ENCODE measurements at places on chromosomes 4 and X.

DNA sequence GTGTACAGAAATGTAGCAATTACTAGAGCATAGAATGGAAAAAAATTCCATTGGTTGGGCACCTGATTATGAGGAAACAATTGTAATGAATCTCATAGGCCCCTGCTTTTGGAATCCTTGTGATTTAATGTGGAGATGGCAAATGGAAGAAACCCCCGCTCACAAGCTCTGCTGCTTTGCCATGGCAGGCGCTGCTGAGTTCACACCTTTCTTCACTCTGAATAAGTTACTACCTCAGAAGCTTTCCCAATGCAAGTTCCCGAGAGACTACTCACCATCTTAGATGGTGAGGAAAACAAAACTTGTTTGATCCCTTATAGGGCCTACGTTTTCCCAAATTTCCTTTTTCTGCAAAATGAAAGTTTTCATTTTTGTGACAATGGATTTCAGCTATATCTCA lies 266.6 kb upstream of the TAPT1 start:
- no peak for DNase-seq

DNA sequence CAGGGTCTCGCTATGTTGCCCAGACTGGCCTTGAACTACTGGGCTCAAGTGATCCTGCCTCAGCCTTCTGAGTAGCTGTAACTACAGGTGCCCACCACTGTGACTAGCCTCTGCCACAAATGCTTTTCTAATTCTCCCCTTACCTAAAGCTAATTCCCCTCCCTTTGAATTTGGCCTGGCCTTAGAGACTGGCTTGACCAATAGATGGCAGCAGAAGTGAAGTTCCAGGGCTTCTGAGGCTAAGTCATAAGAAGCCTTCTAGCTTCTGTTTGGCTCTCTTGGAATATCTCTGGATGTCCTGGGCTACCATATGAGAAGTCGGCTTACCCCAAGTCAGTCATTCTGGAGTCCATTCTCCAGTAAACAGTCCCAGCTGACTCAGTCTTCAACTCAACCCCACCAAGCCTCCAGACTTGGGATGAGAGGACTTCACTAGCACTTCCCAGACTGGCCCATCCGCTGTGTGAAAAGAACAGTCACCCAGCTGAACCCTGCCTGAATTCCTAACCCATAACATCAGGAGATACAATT lies 61.0 kb downstream of the HPRT1 start:
- DNase-seq: no peak

DNA sequence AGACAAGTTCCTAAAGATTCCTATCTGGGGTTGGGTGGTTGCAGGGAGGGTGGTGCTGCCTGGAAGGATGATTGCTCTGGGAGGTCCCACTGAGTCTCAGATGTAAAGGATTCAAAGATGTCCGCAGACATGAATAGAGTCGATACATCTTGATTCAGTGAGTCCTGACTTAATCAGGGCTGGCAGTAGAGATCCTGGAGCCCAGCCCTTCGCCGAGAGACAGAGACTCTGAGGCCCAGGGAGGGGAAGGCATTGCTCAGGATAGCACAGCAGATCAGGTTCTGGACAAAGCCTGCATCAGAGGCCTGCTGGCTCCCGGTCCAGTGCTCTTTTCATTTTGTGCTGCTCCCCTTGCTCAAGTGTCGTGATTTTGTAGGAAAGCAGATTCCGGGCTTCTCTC lies 21.7 kb downstream of the PJA1 start:
- DNase-seq: no peak

GRCh38 chr4:71537551-71538065 lies 198.8 kb downstream of the SLC4A4 start:
- no peak for DNase-seq

DNA sequence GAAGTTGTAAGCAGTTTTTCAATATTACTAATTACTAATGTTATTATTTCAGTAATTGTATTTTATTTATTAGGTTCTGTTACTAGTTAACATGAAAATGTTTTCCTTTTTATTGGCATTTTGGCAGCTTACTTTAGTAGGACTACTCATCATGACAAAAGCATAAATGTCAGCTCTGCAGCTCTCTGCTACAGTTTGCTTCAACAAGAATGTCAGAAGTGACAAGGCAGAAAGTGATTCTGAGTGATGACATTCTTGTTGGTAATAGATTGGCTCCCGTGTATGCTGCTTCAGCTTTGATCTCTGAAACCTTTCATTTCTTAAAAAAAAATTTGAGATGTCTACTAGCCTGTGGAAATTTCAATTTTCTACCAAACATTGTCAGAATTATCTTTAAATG lies 1193.9 kb downstream of the FSTL5 start:
- no peak for DNase-seq

- DNase-seq: no peak
Measured at GRCh38 chrX:35382966-35383365, 415.2 kb upstream of the MAGEB16 start.

GRCh38 chrX:150975655-150976390 lies 7.3 kb upstream of the HMGB3 start:
- no peak for DNase-seq

DNA sequence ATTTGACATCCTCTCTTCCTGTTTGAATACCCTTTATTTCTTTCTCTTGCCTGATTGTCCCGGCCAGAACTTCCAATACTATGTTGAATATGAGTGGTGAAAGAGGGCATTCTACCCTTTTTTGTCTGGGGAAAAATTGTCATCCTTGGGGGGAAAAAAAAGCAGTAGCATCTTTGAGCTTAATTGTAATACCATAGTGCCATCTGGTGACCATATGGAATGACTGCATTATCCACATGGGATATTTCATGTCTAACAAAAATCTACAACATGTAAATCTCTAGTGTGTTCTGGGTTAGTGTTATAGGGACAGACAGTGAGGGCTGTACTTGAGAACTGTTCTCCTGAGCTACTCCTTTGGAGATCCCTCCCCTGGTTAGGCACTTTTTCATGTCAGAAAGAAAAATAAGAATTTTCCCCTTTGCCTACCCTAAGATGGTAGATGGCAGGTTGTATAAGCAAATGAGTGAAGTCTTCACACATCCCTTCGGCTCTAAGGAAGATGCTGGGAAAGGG lies 26.0 kb downstream of the CAPN6 start:
- DNase-seq: no peak

DNA sequence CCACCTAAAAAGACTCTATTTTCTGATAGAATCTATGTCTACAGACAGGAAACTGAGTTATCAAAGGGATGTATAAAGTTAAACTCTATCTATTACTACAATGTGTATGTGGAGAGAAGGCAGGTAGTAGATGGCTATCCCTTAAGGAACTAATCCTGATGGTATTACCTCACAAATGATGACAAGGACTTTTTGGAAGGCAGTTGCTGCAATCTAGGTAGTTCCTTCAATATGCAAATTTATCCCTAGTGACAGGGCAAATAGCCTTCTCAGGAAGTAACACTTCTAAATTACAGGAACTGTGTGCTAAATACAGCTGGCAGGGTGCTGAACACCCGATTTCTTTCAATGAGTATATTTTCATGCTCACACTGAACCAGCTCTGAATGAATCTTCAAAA lies 177.4 kb downstream of the COL25A1 start:
- no peak for DNase-seq

- no peak for DNase-seq
Measured at GRCh38 chrX:19172741-19173140, 50.5 kb upstream of the ADGRG2 start.

GRCh38 chrX:30714138-30714537 lies 60.9 kb downstream of the GK start:
- no peak for DNase-seq

- DNase-seq: no peak
Measured at GRCh38 chrX:2334237-2334636, 166.5 kb downstream of the DHRSX start.

DNA sequence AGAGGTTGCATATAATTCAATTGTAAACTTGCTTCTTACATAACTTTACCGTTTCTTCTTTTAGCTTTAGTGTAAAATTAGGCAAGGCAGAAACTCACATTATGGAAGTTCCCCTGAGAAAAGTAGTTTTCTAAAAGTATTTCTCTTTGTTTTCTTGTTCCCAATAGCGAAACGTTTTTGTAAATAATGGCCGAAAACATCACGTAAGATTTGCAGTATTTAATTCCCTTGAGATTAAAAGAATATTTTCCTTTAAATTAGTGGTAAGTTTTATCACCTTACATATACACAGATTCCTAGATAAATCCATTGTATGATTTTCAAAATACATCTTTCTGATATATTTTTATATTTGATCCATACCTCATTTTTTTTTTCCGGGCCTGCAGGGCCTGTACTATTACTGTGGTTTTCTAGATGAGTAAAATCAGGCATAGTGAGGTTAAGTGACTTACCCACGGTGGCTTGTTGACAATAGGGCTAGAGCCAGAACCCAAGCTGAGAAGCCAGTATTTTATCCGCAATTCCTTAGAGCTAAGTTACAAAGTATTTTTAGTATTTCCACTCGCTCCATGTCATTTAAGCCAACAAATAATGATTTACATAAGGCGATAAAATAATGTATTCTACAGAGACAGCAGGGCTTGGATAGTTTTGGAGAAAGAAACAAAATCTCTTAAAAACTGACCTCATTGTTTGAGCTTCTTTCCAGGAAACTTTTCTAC lies 82.2 kb upstream of the VEGFC start:
- no peak for DNase-seq
